ENCODE measurements at places on chromosomes 7 and 10.

DNA sequence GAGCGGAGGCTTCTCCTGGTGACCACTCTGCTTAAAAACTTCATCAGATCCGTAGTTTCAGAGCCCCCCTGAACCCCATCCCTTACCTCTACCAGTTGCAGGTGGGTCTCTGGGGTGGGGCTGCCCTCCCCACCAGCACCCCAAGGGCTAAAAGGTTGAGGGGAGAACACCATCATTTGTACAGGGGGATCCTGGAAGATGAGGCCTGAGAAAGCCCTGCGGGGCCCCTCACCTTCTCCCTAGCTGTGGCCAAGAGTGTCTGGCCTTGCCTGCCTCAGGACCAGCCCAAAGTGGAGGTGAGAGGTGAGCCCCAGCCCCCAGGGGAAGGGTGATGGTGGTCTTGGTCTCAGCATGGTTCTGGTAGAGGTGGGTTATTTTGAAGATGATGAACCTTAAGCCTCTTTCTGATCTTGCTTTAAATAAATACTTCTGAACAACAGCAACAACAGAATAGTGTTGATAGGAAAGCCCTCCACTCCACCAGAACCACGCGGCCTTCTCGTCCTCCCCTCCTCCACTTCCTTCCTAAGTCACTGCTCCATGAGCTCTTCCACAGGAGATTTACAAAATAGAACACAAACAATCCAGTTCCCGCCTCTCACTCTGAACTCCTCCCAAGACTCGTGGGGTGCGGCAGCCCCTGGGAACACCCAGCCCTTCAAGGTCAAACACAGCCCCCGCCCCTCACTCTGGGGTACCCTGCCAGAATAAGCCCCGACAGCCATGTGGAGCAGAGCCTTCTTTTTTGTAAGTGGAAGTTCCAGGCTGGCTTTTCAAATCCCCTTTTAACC, 169.1 kb downstream of the EGFR start:
- no peak for DNase-seq

DNA sequence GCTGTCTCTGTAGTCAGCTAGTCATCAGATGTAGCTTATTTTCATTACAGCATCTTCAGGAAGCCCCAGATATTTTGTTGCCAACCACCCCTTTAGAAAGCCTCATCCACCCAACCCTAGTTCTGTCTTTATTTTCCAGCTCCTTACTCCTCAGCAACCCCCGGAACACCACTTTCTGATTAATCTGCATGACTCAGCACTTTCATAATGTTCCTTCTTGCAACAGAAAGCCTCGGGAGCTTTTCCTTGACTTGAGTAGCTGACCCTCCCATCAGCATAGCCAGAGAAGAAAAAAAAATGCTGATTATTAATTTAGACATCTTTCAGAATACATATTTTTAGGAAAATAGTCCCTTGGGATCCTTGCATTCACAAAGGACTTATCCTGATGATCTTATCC, 244.0 kb upstream of the CXCL12 start:
- no peak for DNase-seq

DNA sequence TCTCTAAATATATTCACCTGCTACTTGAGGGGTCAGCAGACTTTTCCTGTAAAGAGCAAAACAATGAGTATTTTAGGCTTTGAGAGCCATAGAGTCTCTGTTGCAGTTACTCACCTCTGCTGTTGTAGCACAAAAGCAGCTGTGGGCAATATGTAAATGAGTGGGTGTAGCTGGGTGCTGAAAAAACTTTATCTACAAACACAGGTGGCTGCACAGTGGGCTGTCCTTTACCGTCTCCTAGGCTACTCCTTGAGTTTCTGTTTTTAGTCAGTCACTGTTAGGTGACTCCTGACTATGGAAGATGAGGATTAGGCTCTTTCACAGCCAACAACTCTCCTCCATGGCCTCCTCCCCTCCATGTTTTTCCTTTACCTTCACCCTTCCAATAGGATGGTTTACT, 286.1 kb upstream of the C7orf33 start:
- DNase-seq: no peak

DNA sequence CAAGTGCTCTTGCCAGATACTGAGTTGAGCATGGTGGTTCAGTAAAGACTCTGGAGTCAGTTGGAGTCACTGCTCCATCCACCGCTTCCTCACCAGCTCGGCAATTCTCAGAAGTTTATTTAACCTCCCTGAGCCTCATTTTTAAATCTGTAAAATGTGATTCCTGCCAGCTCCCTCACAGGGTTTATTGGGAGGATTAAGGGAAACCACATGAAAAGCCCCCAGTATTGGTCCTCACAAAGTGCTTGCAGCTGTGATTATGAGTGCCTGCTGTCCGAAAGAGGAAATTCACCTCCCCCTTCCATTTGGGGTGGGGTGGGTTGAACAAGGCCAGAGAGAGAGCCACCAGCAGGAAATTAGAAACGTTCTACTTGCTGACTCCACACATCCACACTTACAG, 99.0 kb downstream of the AOAH start:
- DNase-seq: no peak

DNA sequence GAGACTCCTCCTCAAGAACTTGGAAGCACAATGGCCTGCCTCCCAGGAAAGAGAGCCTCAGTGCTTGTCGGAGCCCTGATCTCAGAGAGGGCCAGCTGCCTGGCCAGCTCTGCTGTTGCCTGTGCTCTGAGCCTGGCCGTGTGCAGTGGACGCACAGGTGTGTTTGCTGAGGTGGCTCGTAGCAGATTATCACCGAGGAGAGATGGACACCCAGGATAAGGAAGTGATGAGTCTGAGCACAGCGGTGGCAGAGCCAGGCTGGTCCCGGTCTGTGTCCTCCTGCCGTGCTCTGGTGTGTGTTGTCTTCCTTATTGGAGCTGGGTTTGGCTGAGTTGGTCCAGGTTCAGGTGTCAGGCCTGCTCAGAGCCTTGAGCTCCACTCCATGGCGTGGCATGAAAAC, 208.5 kb downstream of the EBF3 start:
- DNase-seq: no peak

GRCh38 chr7:151756076-151756731, 120.7 kb downstream of the PRKAG2 start:
- peak; percentile 33 for DNase-seq

DNA sequence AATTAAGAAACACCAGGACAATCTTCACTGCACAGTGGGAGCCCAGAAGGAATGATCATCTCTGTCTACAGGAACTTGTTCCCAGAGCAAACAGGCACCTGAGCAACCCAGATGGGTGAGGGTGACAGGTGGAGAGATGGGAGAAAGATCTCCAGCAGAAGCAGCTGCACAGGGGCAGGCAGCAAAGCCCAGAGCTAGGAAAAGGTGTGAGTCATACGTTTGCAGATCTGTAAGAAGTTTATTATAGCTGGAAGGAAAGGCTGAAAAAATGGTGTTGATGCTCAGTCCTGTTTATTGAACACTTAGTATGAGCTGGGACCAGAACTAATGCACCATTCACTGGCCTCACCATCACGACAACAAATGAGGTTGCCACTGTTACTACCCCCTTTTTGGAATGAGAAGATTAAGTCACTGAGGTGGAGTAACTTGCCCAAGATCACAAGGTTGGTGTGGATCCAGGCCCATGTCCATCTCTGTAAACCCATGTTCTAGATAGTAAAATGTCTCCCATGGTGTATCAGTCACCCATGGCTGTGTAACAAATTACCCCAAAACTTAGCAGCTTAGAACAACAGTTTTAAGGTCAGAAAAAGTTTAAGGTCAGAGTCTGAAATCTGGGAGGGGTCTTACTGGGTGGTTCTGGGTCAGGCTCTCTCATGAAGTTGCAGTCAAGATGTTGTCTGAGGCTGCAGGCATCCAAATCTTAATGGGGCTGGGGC, 506.9 kb downstream of the RPS24 start:
- no peak for DNase-seq

GRCh38 chr10:128776673-128777252, 650.5 kb upstream of the MKI67 start:
- no peak for DNase-seq

DNA sequence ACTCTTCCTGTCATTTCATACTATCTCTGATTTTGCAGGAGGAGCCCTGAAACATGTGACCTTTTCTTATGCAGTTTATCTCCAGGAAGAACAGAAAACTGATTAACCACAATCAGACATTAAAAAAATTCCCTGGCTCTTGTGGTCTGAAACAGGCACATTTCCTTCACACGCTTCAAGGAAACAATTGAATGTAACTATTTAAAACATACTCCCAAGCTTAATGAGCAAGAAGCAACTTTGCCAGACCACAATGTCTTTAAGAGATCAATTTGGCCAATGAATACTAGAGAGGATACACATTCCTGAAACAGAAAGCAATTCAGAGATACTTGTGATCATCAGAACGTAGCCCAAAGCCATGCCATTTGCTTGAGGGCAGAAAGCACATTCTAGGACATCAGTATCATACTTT, 65.8 kb downstream of the PIP4K2A start:
- DNase-seq: no peak

DNA sequence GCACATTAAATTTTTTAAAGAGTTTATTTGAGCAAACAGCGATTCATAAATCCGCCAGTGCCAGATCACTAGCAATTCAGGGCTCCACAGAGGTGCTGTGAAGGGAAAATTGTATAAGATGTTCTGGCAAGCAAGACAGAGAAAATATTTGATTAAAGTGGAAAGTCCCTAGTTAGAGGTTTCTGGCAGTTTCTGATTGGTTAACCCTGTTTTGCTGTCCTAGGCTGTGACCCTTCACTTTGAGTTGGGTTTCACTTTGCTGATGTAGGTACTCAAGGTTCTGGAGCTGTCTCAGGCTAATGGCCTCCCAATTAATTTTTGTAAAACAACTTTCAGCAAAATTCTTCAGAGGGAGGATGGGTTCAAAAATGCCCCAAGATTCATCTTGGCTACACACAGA, 79.4 kb upstream of the NXPH1 start:
- no peak for DNase-seq

DNA sequence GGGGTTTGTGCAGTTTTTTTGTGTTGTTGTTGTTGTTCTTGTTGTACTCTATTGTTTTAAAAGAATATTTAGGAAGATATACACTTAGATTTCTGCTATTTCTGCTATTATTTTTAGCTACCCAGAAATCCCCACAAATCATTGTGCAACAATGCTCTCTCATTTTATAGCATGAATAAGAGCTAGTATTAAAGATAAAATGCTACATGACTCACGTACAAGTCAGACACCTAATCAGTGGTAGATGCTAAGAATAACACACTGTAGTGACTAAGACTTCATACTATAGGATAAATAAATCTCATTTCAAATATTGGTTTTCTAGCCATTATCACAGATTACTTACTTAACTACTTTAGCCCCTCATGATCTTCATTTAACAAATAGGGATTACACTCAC, 920.5 kb downstream of the KCNMA1 start:
- no peak for DNase-seq

GRCh38 chr10:52635651-52636050, 136.9 kb downstream of the MBL2 start:
- DNase-seq: no peak

- no peak for DNase-seq
Observed at GRCh38 chr10:72370201-72370722, 15.5 kb upstream of the DNAJB12 start.

DNA sequence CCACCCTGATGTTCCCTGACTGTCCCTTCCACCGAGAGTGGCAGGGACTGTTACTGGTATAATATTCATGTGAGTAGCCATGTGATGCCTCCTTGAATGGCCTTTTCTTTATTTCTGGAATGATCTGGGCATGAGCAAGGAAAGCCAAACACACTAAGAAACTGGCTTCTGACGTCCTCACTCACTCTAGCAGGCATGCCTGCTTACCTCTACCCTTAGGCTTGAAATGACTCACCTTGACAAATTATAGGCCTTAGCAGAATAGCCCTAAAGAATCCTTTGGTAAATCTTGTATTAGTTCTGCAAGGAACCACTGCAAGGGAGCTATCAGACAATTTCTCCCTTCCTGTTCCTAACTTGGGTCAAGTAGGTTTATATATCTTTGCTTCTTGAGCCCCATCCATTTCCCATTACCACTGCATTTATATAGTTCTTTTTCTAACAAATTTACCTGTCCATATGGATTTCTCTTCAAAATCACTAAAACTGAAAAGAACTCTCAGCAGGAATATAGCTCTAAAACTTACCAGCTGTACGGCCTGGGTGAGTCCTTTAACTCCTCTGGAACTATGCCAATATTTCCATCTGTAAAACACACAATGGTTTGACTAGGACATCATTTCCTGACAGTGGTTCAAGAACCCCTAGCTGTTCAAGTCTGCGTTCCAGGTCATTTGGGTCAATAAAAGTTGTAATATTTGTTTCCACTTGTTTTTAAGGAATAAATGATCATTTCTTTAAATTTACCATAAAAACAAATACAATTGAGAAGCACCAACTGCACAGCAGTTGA, 13.0 kb upstream of the NDUFA5 start:
- no peak for DNase-seq

Measured in T-helper 17 cell (primary cell).